ENCODE measurements at places on chromosomes 11 and 22.

DNA sequence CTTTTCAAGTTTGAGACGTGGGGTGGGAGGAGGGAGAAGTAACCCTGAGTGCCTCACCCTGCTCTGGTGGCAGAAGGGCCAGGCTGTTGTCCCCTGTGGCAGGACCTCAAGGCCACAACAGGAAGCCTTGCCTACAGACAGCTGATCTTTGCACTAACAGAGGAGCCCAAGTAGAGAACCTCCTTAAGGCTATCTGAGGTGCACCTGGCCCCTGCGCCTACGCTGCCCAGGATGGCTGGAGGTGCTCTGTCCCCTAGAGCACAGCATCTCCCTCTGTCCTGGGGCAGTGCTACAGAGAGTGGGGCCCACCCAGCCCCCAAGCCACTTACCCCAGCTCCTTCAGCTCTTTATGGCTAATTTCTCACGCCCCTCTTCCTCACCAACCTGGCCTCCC is 27.0 kb downstream of the MYO7A start:
- no peak for DNase-seq

DNA sequence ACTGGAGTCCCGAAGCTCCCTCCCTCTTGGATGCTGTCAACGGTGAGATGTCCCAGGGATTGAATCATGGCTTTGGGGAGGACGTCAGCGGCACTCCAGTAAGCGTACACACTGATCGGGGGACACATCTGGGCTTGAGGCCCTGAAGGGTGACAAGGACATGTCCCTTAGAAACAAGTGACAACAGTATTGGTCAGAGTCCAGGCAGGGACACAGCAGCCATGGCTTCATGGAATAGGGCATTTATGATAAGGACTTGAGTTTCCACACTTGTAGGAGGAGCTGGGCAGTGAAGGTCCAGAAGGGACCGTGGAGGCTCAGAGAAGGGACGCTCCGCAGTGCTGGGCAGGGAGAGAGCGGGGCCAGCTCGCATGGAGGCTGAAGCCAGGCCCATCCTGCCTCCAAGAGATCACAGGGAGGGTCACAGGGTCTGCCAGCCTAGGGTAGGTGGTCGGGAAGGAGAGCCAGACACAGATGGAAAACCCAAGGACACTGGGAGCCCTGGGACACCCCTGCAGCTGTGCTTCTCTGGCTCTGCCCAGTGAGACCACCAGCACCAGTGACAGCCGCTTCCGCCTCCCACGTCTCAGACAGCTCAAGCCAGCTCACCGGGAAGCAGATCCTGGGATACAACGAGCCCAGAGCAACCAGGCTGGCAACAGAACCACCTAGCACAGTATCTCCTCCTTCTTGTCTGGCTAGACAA is 22.9 kb upstream of the RFPL3 start:
- no peak for DNase-seq

DNA sequence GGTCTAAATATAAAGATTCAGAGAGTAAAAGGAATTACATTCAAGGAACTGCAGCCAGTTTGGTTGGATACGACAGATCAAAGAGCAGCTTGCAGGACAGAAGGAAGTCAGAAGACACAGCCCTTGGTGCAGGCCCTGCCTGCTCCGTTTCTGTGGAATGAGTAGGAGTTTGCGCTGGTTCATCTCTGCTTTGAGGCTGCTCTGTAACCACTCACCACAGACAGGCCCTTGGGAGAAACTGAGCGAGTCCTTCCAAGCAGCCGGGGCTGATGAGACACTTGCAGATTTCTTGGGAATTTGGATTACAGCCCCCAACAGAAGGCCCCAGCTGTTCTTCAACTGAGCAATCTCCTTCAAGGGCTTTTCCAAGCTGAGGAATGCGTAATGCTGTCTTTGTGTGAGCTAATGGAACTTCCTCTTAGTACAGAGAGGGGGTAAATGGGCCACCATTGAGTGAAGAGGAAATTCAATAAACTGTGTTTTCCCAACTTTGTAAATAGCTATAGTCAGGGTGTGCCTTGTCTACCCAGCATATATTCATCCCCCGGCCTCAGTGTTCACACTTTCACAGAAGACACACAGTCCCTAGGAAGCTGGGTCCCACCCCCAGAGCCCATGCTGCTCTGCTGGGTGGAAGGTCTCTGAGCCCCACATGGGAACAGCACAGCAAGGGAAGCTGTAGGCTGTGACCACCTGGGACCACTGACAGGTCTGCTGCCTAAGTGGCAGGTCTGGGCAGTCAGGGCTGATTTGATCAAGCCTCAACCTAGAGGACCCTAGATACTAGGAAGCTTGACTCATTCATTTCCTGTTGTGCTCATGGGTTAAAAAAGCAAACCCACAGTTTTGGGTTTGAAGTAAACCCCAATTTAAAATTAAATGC is 16.6 kb downstream of the IL10RA start:
- DNase-seq: no peak

- no peak for DNase-seq
These were observed 28.4 kb downstream of the TMPRSS5 start for GRCh38 chr11:113677685-113678084.

DNA sequence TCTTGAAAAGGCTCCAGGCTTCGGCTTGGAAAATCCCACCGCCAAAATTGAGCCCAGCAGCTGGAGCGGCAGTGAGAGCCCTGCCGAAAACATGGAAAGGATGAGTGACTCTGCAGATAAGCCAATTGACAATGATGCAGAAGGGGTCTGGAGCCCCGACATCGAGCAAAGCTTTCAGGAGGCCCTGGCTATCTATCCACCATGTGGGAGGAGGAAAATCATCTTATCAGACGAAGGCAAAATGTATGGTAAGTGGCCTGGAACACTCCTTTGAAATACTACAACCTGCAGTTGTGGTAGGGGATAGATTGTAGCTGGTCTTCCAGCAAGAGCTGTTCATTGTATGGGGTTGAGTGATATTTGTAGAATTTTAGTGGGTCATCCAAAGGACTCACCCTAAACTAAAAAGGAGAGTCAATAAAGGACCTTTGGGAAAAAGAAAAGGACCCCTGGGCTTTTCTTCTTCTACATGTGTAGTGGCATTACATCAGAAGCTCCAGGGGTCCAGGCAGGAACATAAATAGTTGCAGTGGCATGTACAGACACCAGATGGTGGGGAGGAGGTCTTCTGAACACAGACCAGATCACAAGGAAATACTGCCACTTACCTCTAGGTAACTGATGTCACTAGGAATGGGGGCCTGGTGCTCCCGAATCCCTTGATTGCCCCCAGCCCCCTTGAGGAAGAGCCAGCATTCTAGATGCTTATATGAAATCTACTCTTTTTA is 90.1 kb downstream of the TEAD1 start:
- DNase-seq: no peak

GRCh38 chr11:126411971-126412381 is 56.5 kb downstream of the ST3GAL4 start:
- DNase-seq: no peak

DNA sequence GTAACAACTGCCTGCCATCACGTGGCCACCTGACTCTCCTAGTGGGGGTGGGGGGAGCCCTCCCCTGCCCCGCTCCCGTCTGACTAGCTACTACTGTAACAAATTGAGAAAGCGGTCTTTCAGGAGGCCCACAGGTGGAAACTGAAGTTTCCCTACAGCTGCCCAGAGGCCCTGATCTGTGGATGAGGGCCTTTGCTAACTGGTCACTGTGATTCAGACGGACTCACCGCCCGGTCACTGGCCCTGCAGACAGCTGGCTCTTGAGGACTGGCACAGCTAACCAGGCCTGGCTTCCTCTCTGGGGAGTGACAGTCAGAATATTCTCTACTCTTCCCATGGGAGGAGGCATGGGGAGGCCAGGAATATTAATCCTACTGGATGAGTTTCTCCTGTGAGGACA is 116.8 kb downstream of the ARHGAP8 start:
- no peak for DNase-seq

- peak; percentile 49 for DNase-seq
These were observed 668.0 kb downstream of the ETS1 start for GRCh38 chr11:127919206-127920000.

GRCh38 chr11:32079553-32079952 is 11.3 kb upstream of the RCN1 start:
- DNase-seq: no peak

- DNase-seq: no peak
These were observed 25.7 kb downstream of the ARHGAP1 start for GRCh38 chr11:46674463-46675287.

Data from RWPE1 (cell line).